Ovary (tissue), 10 donors: ENCODE measurements at places on chromosomes 3 and 15.

DNA sequence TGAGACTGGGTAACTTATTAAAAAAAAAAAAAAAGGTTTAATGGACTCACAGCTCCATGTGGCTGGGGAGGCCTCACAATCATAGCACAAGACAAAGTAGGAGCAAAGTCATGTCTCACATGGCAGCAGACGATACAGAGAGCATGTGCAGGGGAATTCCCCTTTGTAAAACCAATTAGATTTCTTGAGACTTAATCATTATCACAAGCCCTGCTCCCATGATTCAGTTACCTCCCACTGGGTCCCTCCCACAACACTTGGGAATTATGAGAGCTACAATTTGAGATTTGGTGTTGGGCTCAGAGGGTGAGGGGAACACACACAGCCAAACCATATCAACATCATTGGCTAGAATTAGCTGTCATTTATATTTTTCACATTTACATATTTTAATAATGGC lies 221.0 kb downstream of the RSRC1 start:
- no peaks in the 10 kb centered on the region for H3K4me1 ChIP-seq
- no peaks in the 10 kb centered on the region for H3K36me3 ChIP-seq
- no peaks in the 10 kb centered on the region for H3K27me3 ChIP-seq
- H3K27ac ChIP-seq, result no peak overlapping the region

GRCh38 chr3:9742560-9742959 lies 7.2 kb upstream of the OGG1 start:
- no peak overlapping the region for H3K4me3 ChIP-seq
- H3K27me3 ChIP-seq, result no peaks in the 10 kb centered on the region
- H3K4me1 ChIP-seq, result no peaks in the 10 kb centered on the region
- H3K36me3 ChIP-seq, result no peaks in the 10 kb centered on the region
- DNase-seq, result no peak

GRCh38 chr15:53565721-53566120 lies 193.7 kb downstream of the WDR72 start:
- DNase-seq, result no peak
- no peak overlapping the region for H3K4me3 ChIP-seq
- H3K27me3 ChIP-seq, result no peaks in the 10 kb centered on the region

- H3K27me3 ChIP-seq, result no peaks in the 10 kb centered on the region
- no peaks in the 10 kb centered on the region for H3K36me3 ChIP-seq
- no peak for DNase-seq
These were observed 7.6 kb downstream of the TATDN2 start for GRCh38 chr3:10255835-10256234.

- DNase-seq, result no peak
- no peaks in the 10 kb centered on the region for H3K36me3 ChIP-seq
- H3K27me3 ChIP-seq, result no peaks in the 10 kb centered on the region
- no peak overlapping the region for H3K4me3 ChIP-seq
- H3K4me1 ChIP-seq, result peaks cover 9% of the 10 kb centered on the region
- no peak overlapping the region for H3K27ac ChIP-seq
These were observed 16.0 kb upstream of the SRP14 start for GRCh38 chr15:40054855-40055575.

DNA sequence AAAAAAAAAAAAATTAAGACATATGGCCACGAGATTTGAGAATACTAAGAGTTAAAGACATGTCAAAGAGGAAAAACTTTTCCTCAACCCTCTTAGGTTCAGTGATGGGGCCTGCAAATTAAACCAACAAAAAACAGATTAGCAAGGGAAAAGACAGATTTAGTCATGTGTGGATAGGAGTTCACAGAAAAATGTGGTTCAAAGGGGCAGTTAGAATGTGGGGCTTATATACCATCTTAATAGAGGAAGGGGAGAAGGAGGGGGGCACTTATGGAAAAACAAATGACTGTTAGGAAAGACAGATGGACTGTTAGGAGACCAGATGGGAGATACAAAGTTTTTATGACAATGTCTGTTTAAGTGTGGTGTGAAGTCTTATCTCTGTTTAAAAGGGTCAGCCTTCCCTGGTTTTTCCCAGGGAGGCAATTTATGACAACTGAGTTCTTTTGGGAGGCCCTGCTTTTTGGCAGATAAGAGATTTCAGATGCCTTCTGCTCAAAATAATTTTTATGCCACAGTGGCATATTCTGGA lies 68.7 kb upstream of the FURIN start:
- H3K27ac ChIP-seq, result no peak overlapping the region
- no peaks in the 10 kb centered on the region for H3K27me3 ChIP-seq
